ENCODE measurements at places on chromosomes 4 and X. TPM values are rescaled to one million over a fixed set of nuclear protein-coding genes. Genes with fewer than 3 reads are reported as not detected.
A peak's percentile ranks its signal among the peaks of the same experiment; 100 is the strongest.

DNA sequence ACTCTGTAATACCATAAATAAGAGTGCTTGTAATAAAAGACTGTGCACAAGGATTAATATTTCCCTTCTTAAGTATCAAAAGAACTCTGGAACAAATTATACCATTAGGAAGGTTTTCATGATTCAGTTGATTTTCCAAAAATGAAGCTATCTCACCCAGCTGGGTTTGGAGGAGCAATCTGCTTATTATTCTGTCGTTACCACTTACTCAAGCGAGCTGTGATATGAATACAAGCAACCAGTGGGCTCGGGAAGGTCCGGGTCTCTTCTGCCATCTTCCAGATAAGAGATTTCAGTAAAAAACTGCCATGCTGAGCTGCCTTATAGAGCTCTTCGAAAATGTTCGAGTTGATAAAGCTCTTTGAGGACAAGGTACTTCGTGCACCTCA, 15.3 kb downstream of the SMIM20 start:
- no peaks in the 10 kb centered on the region for H3K4me1 ChIP-seq
- no peak overlapping the region for H3K4me3 ChIP-seq
- no peak overlapping the region for H3K27ac ChIP-seq
- H3K36me3 ChIP-seq, result no peaks in the 10 kb centered on the region
- no peak for DNase-seq
- H3K27me3 ChIP-seq, result no peaks in the 10 kb centered on the region

DNA sequence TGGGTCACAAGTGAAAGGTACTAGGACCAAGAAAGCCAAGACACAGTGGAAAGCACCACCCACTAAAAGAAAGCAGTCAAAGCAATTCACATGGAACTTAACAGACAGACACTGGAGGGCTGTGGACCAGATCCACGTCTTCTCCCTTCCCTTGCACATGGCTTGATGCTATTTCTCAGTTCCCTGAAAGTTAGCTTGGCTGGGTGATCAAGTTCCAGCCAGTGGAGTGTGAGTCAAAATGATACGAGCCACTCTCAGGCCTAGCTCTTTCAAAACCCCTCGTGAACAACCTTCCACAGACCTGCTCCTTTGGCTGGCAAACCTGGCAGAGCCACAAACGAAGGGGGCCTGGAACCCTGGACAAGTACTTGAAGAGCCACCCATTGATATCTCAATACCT, 52.0 kb downstream of the RELL1 start:
- DNase-seq, result no peak
- no peak overlapping the region for H3K27ac ChIP-seq
- no peaks in the 10 kb centered on the region for H3K4me1 ChIP-seq
- H3K4me3 ChIP-seq, result no peak overlapping the region
- no peaks in the 10 kb centered on the region for H3K27me3 ChIP-seq

DNA sequence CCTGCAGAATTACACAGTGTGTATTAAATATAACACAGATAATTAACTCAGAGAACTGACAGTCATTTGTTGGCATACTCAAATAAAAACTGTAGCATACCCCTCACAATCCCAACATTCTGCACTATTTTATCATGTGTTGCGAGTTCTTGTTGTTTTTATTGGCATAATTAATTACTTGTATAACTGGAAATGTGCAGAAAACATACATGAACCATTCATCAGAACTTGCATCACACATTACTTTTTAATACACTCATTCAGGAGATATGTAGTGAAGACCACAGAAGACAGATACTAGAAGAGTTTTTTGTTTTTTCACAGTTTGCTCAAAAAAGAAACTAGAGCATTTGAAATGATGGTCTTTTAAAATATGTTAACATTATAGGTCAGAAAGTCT, 74.6 kb upstream of the NEIL3 start:
- no peak for DNase-seq
- H3K4me3 ChIP-seq, result no peak overlapping the region
- H3K27me3 ChIP-seq, result no peaks in the 10 kb centered on the region
- no peak overlapping the region for H3K27ac ChIP-seq

DNA sequence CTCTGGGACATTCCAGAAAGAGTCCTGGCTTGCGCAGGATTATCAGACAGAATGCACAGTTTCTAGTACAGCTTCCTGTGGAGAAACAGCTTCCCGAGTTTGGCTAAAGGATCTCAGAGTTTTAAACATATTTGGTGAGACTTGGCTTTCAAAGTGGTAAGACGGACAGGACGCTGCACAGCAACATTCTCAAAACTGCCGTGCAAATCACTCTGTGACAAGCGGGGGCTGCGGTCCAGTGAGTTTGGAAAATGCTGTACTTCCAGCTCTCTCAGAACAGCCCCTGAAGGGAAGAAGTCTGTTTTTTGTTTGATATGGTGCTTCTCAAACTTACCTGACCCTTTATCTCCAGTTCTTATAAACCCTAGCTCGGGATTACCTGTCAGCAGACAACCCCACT, 18.1 kb downstream of the LGI2 start:
- no peaks in the 10 kb centered on the region for H3K36me3 ChIP-seq
- H3K27ac ChIP-seq, result peak overlapping the region; percentile 50
- peaks cover 18% of the 10 kb centered on the region for H3K4me1 ChIP-seq
- no peaks in the 10 kb centered on the region for H3K27me3 ChIP-seq

- no peak for DNase-seq
- H3K27me3 ChIP-seq, result no peaks in the 10 kb centered on the region
- H3K4me1 ChIP-seq, result no peaks in the 10 kb centered on the region
- H3K4me3 ChIP-seq, result no peak overlapping the region
- no peak overlapping the region for H3K27ac ChIP-seq
Observed at GRCh38 chrX:96126182-96126581, 558.5 kb upstream of the DIAPH2 start.

DNA sequence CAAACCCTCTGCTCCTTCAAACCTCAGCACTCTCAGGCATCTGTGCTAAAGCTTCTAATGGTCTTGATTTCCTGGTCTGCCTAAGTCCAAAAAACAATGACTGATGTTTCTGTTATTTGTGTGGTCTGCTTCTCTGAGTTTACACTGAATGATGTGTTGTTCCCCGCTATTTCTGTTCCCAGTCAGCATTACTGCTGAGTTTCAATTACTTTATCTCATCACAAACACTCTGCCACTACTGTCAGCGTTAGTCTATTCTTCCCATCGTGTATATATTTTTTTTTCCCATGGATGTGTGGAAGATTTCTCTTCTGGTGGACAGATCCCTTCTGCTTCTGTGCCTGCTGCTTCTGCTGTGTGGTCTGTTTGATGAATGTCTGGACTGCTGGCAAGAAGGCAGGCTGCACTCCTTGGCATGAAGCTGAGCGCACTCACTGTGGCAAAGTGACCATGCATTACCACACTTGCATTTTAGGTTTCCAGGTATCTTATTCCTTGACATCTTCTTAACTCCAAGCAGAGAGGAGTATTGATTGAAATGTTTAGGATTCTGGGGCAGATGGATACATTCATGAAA, 106.9 kb upstream of the PAQR3 start:
- H3K27ac ChIP-seq, result peak overlapping the region; percentile 43
- H3K36me3 ChIP-seq, result no peaks in the 10 kb centered on the region
- H3K4me1 ChIP-seq, result no peaks in the 10 kb centered on the region
- H3K27me3 ChIP-seq, result no peaks in the 10 kb centered on the region

Gene HMX1
- not detected for total RNA-seq

Gene CXCL6
- total RNA-seq, result 0.33 TPM

DNA sequence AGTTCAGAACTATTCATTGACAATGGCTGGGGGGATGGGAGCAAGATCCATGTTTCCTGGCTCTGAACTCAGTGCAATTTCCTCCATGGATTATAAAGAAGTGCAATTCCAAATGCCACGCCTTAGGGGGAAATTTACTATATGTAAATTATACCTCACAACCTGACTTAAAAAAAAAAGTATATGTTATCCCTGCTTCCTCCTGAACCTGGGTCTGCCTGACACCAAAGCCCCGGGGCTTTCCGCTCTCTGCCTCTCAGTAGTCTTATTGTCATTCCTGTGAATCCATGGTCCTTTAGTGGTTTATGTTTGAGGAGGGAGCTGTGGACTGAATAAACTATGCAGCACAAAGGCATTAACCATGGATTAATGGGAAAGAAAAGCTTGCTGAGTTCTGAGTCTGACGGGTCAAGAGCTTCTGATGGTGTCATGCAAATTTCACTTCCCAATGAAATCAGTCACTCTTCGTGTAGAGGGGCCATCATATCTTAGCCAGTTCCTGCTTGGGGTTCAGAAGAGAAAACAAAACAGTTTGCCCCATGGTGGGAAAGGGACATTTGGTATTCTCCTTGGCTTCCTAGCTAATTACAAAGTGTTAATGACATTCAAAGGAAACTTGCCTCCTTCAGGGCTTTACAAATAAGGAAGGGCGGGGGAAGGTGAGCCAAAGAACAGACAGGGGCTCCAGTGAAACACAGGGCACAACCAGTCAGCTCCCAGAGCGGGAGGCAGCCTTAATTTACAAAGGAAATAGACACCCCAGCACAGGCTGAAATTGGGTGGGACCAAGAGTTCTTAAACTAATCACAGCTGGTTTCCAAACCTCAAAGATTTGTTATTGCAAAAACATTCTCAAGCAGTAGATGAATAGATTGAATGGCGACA, 14.3 kb downstream of the FAM9C start:
- H3K27ac ChIP-seq, result peak overlapping the region; percentile 25
- DNase-seq, result no peak
- no peaks in the 10 kb centered on the region for H3K36me3 ChIP-seq
- H3K4me1 ChIP-seq, result peaks cover 14% of the 10 kb centered on the region
- H3K4me3 ChIP-seq, result no peak overlapping the region
- no peaks in the 10 kb centered on the region for H3K27me3 ChIP-seq

- no peaks in the 10 kb centered on the region for H3K36me3 ChIP-seq
- no peaks in the 10 kb centered on the region for H3K27me3 ChIP-seq
- no peak for DNase-seq
- H3K4me1 ChIP-seq, result peaks cover 45% of the 10 kb centered on the region
- H3K4me3 ChIP-seq, result no peak overlapping the region
Observed at GRCh38 chrX:40091691-40092421, 5.9 kb downstream of the BCOR start.

Gene SLC38A5
- 3.5 TPM for total RNA-seq

GRCh38 chr4:159451006-159451405, 348.1 kb downstream of the RAPGEF2 start:
- no peak overlapping the region for H3K4me3 ChIP-seq
- H3K27ac ChIP-seq, result no peak overlapping the region
- H3K4me1 ChIP-seq, result no peaks in the 10 kb centered on the region
- no peak for DNase-seq
- no peaks in the 10 kb centered on the region for H3K27me3 ChIP-seq

DNA sequence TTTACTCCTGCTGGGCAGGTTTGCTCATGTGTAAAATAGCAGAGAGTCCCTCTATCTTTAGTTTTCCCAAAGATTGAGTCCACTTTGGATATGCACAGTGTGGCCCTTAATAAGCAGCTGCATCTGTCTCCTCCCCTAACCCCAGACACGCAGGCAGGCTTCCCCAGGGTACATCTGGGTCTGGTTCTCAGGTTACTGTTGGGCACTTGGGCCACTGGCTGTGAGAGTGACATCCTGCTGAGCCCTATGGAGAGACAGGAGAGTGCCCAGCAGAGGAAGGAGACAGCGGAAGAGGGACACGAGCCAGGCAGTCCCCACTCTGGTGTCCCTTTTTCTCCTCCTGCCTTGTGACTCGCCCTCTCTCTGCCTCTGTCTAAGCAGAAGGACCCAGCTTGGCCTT, 16.0 kb downstream of the XK start:
- no peaks in the 10 kb centered on the region for H3K36me3 ChIP-seq
- DNase-seq, result no peak

DNA sequence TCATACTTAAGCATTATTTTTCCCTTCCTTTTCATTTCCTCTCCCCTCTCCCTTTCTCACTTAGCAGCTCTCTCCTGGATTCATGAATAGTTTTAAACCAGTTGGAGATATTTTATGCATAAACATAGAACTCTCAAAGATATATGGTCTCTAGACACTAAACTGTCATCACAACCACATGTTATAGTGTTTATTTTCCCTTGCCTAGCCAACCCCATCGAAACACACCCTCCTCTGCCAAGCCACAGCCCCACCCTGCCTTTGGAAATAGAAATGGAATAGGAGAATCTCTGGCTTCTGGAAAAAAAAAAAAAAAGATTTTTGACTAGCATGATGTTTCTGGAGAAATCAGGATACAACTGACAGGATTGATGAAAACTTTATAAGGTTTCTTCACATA, 64.8 kb upstream of the RBPJ start:
- no peaks in the 10 kb centered on the region for H3K36me3 ChIP-seq
- H3K4me1 ChIP-seq, result no peaks in the 10 kb centered on the region
- H3K27ac ChIP-seq, result no peak overlapping the region
- no peak for DNase-seq
- no peaks in the 10 kb centered on the region for H3K27me3 ChIP-seq

DNA sequence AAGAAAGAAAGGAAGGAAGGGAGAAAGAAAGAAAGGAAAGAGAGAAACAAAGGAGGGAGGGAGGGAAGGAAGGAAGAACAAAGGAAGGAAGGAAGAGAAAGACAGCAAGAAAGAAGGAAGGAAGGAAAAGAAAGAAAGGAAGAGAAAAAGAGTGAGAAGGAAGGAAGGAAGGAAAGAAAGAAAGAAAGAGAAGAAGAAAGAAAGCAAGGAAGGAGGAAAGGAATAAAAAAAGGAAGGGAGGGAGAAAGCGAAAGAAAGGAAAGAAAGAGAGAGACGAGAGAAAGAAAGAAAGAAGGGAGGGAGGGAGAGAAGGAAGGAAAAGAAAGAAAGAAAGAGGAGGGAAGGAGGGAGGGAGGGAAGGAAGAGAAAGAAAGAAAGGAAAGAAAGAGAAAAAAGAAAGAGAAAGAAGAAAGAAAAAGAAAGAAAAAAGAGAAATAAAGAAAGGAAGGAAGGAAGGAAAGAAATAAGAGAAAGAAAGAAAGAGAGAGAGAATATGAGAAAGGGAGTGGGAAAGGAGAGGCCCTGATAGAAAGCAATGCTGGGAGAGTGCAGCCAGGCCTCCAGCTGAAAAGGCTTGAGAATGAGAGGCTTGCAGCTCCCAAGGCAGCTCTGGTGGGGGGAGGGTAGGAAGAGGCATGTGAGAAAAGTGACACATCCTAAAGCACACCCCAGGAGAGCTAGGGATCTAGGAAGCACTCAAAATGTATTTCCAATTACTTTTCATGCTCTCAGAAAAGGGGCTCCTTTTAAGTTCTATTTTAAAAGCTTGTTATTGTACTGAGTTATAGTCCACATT, 134.0 kb upstream of the ZIC3 start:
- peaks cover 39% of the 10 kb centered on the region for H3K27me3 ChIP-seq
- no peaks in the 10 kb centered on the region for H3K36me3 ChIP-seq
- H3K4me1 ChIP-seq, result peaks cover 14% of the 10 kb centered on the region
- DNase-seq, result no peak
- H3K27ac ChIP-seq, result no peak overlapping the region

DNA sequence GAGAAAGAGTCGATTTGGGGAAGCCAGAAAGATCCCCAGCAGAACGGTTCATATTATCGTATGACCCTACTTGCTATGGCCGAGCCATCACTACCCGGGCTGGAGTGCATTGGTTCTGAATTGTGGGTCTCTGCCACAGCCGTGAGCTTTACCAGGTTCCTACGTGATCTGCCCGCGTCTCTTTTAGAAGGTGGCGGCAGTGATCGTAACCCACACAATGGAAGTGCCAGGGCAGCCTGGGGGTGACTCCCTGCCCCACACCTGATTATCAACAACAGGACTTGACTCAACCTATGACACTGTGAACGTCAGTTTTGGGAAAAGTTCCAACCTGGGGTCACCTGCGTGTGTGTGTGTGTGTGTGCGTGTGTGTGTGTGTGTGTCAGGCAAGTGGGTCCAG, 90.8 kb downstream of the SHOX start:
- H3K36me3 ChIP-seq, result no peaks in the 10 kb centered on the region
- no peaks in the 10 kb centered on the region for H3K27me3 ChIP-seq
- H3K4me1 ChIP-seq, result no peaks in the 10 kb centered on the region

Gene GPR50
- not detected for total RNA-seq

All from sigmoid colon (tissue), 7 donors.